ENCODE measurements at places on chromosomes 3 and 15.

DNA sequence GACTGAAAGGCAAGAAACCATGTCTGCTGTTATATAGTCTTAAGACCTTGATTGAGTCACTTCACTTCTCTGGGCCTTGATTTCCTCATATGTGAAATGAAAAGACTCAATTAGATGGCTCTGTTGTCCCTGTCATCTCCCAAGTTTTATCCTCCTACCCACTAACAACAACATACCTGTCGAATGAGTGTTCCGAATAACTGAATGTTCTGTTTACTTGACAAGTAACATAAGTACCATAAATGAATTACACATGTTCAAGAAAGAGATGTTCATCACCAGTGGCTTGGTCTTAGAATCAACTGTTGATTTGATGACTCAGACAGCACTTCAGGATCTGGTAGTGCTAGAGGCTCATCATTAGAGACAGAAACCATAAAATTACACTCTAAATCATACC lies 311.7 kb downstream of the VPS13C start:
- peak; percentile 55 for ATAC-seq

DNA sequence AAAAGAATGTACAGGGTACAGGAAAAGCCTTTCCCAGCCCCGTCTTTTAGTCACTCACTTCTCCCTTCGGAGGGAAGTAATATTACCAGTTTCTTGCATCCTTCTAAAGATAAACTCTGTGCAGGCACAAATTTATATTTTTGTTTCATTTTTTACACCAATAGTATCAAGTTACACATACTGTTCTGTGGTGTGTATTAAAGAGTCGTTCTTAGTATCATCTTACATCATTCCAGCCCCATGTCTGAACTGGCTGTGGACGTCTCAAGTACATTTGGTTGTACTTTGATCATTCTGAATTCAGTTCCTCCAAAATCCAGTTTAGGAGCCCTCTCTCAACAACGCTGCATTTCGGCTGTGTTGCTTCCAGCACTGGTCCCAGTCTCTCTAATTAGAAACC lies 68.7 kb downstream of the LMLN start:
- peak; percentile 94 for ATAC-seq

DNA sequence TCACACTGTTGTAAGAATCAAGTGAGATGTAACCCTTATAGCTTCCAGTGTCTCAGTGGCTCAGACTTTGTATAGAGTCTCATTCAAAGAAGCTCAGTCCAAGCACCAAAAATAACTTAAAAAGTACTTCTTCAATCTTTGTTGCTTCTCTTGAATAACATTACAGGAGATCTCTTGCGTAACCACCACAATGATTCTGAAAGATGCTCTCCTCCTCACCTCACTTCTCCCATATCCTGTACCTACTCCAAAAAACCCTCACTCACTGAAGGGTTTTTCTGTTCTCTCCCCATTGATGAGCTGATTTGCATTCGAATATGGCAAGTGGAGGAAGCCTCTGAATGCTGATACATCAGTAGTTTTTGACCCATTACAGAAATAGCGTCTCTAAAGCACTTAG lies 39.4 kb upstream of the MRPS22 start:
- ATAC-seq: no peak

DNA sequence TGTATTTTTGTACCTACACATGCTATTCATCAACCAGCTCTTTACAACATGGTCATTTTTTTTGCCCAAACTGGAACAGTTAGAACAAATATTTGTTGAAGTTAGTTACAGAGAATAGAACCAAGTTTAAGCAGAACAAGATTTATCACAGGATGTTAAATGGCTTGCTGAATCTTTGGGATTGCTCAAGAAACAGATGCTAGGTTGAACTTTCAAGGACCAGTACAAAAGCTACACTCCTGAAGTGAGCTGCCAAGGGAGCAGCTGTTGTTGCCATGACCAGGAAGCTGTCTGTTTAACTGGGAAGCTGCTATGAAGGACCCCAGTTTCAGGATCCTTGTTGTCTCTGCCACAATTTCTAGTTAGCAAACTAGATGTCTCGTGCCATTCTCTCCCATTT lies 53.7 kb downstream of the ZIC1 start:
- no peak for ATAC-seq

DNA sequence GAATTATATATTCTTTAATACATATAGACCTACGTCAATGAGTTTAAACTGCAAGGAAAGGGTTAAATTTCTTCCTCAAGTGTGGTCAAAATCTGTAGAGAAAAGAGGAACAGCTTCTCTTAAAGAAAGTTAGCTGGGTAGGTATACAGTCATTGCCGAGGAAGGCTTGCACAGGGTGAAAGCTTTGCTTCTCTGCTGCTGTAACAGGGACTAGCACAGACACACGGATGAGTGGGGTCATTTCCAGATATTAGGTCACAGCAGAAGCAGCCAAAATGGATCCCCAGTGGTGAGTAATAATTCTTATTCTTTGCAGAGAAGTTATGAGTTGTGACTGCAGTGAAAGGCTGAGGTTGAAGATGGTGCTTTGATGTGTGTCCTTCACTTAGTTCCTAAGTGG lies at the start of gene CD86:
TSS of gene CD86 (plus strand) at position 148 of the 400 bp plus-strand sequence. CDS start at position 276, 128 bp downstream.
- no peak for ATAC-seq

DNA sequence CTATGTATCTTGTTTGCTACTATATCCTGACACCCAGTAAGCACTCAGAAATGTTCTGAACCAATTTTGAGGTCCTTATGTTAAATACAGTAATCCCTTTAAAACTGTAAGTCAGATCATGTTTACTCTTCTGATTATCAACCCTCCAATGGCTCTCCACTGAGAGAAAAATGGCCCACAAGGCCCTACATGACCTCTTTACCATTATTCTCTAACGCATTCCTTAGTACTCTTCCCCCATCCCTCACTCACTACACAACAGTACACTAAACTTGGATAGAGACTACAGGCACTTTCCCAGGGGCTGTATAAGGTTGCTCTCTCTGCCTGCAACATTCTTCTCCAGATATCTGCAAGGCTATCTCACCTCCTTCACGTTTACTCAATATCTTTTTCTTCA lies 1.9 kb downstream of the TOPBP1 start:
- no peak for ATAC-seq

- peak; percentile 96 for ATAC-seq
Observed at GRCh38 chr3:129942296-129942695, 32.2 kb upstream of the TRH start.

GRCh38 chr15:89414571-89414970 lies 79.9 kb upstream of the POLG start:
- ATAC-seq: no peak

DNA sequence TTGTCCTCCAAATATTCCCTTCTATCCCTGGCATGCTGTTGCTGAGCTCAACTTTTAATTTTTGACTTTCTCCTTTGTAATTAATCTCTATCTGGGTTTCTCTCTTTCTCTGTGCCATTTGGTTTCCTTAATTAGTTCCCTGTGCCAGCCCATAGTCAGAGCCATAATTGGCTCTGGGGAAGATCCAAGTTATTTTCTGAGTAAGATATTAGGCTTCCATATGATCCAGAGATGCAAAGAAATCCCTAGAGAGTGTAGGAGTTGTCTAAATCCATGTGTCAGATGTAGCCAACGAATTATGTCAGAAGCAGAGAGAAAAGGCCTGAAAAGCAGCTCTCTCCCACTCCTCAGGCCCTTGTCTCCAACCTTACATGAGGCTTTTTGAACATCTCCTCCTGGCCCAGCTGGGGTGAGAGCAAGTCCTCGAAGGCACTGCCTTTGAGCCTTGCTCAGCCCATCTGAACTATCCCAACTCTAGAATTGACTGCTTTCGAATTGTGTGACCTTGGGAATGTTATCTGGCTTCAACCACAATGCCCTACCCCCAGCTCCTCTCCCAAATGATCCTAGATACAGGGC lies 46.4 kb downstream of the MOBP start:
- no peak for ATAC-seq

GRCh38 chr15:92883876-92884435 lies 16.2 kb upstream of the CHD2 start:
- ATAC-seq: no peak

DNA sequence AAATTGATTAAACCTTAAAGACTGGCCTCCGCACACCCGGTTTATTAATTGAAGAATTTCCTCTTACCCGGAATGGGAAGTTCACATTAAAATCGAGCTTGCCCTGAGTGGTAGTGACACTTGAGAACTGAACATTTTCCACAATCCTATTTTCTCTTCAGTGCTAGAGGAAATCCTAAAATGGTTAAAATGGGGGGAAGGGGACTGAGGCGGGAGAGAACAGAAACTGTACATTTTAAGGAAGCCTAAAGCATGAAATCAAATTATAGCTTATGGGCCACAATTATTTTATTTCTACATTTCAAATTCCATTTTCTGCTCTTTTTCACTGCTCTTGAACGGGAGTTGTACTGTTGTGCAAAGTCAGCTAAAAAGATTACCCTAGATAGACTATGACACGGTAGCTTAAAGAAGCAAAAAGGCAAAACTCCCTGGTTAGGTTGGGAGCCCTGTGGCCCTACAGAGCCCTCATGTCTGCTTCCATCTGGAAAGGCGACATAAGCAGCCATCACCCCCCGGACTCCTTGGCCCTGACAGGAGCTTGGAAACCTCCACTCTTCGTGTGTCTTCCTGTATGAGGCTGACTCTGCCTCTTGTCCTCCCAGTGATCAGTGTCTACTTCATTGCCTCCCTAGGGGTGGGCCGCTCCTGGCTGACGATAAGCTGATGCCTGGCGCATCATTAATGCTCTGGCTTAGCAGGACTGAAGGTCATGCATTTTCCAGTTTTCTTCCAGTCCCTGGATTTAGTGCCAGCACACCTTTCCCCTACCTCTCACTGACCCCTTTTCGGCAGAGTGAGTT lies 79.3 kb downstream of the EEFSEC start:
- ATAC-seq: peak; percentile 26

- no peak for ATAC-seq
Observed at GRCh38 chr15:29424118-29424517, 154.5 kb upstream of the NSMCE3 start.

GRCh38 chr3:188421836-188422540 lies 268.0 kb downstream of the LPP start:
- peak; percentile 43 for ATAC-seq

- no peak for ATAC-seq
Observed at GRCh38 chr3:146191051-146191450, 30.1 kb upstream of the PLOD2 start.

- ATAC-seq: no peak
Observed at GRCh38 chr15:77181305-77182074, 110.6 kb upstream of the TSPAN3 start.

- ATAC-seq: peak; percentile 100
Observed at GRCh38 chr15:57485869-57486268, 105.8 kb upstream of the MYZAP start.

DNA sequence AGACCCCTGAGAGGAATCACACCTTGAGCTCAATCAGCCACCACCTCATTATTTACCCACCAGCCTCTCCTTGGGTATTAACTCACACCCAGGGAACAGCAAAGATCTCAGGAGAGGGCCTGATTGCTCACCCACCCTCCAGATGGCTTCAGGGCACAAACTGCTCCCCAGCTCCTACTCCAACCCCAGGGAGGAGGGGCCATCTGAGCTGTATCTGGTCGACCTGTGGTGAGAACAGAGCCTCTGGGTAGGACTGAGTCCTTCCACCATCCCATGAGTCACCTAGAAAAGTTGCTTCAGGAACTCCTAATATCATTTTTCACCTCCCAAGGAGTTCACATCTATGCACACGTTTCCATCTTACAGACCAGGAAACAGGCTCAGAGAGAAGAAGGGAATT lies 44.8 kb upstream of the HES1 start:
- peak; percentile 32 for ATAC-seq

GRCh38 chr3:133747907-133748639 lies 1.9 kb downstream of the TF start:
- no peak for ATAC-seq

GRCh38 chr3:178558637-178559036 lies 22.4 kb downstream of the KCNMB2 start:
- no peak for ATAC-seq

GRCh38 chr15:91894606-91895005 lies 41.1 kb downstream of the SLCO3A1 start:
- ATAC-seq: no peak

DNA sequence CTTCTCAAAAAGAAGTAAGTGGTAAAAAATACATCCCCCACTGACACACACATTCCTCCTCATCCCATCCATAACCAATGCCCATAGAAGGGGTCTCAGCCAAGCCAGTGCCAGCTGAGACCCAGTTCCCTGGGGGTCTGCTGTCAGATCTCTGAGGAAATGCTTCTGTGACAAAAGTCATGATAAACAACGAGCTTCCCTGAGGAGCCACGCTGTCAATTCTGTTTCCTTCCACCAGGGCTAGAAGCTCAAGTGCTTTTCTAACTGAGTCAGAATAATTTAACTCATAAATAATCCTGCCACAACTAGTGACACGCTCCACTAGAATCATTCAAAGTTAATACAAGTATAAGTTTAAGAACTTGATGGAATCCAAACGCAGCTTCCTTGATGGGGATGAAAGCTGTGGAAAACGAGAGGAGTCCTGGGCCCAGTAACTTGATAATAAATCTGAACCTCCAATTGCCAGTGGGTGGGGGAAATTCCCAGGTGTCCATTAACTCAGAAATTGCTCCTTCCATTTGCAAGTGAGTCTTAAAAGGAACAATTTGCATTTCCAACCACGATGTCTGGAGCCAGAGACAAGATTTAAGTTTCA lies 348.7 kb upstream of the LMCD1 start:
- ATAC-seq: no peak

DNA sequence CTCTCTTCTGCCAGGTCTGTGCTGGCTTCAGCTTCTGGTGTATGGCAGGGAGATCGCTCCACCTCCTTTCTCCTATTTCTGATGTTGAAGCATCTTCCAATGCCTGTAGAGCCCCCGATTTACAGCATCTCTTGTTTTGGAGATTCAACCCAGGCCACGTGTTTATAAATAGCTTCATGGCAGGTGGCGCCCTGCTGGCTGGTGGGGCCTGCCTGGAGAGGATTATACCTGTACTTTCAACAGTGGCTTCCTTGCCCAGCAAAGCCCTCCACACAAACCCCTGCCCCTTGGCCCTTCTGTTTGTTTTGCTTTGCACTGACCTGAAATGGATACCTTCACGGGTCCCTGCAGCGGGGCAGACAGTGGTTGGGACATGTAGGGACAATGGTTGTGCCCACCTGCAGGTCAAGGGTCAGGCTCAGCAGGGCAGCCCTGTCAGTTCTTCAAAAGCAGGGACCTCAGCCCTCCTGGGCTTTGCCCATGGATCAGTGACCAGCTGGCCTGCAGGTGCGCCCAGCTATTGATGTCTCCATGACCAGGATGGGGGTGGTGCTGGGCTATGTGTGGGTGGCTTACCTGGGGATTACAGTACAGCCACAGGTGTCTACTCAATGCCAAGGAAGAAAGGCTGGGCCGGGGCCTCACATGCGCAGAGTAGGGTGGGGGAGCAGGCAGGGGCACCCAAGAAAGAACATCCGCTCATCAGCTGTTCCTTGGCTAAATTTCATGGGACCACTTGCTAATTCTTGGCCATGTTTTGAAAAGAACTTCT lies 112.7 kb upstream of the PRR23C start:
- ATAC-seq: no peak

GRCh38 chr3:102006812-102007485 lies 157.6 kb downstream of the NFKBIZ start:
- ATAC-seq: peak; percentile 97

Data from SK-N-SH treated with all-trans-retinoic acid at 6 μM for 48 hours (cell line).